ENCODE measurements at places on chromosomes 1 and 21. TPM values are rescaled to one million over a fixed set of nuclear protein-coding genes. Genes with fewer than 3 reads are reported as not detected.

GBP7 gene
- total RNA-seq = not detected

PGM1 gene
- 46.8 TPM for total RNA-seq

SELL gene
- 1.4 TPM for total RNA-seq

AKR7A3 gene
- total RNA-seq = 3.1 TPM

NBPF8 gene
- 25.2 TPM for total RNA-seq

RXFP4 gene
- total RNA-seq = not detected

PTGS2 gene
- total RNA-seq = 20.2 TPM
